ENCODE measurements at places on chromosomes 13 and 19. TPM values are rescaled to one million over a fixed set of nuclear protein-coding genes. Genes with fewer than 3 reads are reported as not detected.

DNA sequence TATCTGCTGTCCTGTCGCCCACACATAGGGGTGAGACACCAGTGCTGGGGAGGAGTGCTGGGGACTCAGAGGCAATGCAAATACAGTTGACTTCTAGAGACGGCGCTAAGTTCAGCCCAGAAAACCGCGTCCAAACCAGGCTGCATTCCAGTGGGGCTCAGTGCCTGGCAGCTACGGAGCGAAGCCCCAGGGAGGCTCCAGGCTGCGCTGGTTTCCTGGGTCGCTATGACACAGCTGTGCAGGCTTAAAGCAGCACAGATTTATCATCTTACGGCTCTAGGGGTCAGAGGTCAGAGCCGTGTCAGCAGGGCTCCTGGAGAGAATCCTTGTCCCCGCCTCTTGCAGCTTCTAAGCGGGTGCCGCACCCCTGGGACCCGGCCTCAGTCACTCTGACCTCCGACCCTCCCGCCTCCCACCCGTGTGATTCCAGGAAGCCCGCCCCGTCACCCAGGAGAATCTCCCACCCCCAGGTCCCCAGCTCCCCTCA lies 61.6 kb downstream of the ANKRD10 start:
- DNase-seq, result no peak

Gene ZNF506
- 26.9 TPM for polyA plus RNA-seq

Gene HCST
- polyA plus RNA-seq, result 1,883 TPM

- no peak for DNase-seq
Measured at GRCh38 chr13:44537248-44537647, 38.9 kb downstream of the TSC22D1 start.

Gene SLC46A3
- polyA plus RNA-seq, result 24.9 TPM

DNA sequence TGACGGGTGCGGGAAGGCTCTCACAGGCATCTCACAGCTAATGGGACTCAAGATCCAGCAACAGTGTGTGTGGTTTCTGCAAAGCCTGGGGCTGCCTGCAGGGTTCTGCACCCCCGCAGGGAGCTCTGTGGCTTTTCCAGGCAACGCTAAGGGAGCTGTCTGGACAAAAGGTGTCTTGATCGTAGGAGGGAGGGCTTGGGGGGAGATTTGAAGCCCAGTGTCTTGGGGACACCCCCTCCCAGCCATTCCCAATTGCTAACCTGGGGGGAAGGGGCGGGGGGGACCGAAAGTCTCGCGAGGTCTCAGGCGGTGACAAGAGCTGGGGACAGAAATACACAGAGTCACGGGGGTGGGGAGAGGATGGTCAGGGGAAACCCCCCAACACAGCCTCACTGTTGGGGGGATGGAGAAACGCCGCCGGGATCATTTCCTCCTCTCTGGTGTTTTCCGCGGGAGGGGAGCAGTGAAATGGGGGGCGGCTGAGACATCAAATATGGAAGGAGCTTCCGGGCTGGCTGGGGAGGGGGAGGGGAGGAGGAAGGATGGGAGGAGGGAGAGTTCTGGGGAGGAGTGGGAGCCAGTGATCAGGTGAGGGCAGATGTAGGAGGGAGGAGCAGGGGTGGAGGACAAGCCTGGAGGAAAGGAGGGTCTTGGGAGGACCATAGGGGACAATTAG lies 13.3 kb downstream of the KCNC3 start:
- no peak for DNase-seq

Gene COL4A1
- polyA plus RNA-seq, result not detected

GRCh38 chr13:27008733-27009132 lies 162.9 kb downstream of the USP12 start:
- DNase-seq, result no peak

All from CD8-positive, alpha-beta memory T cell (primary cell).